ENCODE measurements at places on chromosomes 6 and 20.

DNA sequence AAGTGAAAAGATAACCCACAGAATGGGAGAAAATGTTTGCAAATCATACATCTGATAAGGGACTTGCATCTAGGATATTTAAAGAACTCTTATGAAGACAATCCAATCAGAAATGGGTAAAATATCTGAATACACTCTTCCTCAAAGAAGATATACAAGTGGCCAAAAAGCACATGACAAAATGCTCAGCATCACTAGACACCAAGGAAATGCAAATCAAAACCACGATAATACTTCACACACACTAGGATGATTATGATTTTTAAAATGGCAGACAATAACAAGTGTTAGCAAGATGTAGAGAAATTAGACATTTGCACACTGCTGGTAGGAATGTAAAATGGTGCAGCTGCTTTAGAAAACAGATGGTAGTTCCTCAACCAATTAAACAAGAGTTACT is 34.8 kb upstream of the SIRT5 start:
- no peak for DNase-seq

GRCh38 chr20:49603209-49603627 is 35.3 kb upstream of the PTGIS start:
- no peak for DNase-seq

DNA sequence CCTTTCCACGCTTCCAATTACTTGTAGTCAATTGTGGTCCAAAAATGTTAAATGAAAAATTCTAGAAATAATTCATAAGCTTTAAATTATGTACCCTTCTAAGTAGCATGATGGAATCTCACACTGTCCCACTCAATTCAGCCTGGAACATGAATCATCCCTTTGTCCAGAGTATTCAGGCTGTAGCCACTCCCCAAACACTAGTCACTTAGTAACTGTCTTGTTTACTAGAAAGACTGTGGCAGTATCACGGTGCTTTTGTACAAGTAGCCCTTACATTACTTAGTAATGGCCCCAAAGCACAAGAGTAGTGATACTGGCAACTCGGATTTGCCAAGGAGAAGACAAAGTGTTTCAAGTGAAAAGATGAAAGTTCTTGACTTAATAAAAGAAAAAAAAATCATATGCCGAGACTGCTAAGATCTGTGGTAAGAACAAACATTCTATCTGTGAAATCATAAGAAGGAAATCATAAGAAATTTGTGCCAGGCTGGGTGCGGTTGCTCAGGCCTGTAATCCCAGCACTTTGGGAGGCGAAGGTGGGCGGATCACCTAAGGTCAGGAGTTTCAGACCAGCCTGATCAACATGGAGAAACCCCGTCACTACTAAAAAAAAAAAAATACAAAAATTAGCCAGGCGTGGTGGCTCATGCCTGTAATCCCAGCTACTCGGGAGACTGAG is 168.5 kb upstream of the SIM1 start:
- no peak for DNase-seq

GRCh38 chr6:106444777-106445507 is 84.4 kb downstream of the CRYBG1 start:
- no peak for DNase-seq

GRCh38 chr6:129696843-129697242 is 13.1 kb downstream of the ARHGAP18 start:
- DNase-seq, result no peak

GRCh38 chr6:85128781-85129180 is 321.1 kb upstream of the NT5E start:
- DNase-seq, result no peak

DNA sequence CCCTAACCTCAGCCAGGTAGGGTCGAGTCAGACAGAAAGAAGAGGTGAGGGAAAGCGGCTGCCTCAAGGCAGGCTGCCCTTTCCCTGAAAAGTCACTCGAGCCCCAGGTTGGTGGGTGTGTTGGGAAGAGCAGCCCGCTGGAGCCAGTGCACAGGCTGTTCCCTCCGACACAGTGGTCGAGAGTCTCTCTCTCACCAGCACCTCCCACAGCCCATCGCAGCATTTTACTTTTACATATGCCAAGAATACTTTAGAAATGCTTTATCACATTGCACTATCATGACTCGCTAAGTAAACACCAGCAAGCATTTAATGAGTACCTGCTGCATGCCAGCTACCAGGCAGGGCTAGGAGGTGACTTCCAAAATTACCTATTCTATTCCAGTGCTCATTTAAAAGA is 1.7 kb downstream of the PRPH2 start:
- no peak for DNase-seq

- DNase-seq, result no peak
Measured at GRCh38 chr20:37880726-37881591, 22.0 kb upstream of the VSTM2L start.

- DNase-seq, result no peak
Measured at GRCh38 chr6:506920-507622, 115.5 kb downstream of the IRF4 start.

DNA sequence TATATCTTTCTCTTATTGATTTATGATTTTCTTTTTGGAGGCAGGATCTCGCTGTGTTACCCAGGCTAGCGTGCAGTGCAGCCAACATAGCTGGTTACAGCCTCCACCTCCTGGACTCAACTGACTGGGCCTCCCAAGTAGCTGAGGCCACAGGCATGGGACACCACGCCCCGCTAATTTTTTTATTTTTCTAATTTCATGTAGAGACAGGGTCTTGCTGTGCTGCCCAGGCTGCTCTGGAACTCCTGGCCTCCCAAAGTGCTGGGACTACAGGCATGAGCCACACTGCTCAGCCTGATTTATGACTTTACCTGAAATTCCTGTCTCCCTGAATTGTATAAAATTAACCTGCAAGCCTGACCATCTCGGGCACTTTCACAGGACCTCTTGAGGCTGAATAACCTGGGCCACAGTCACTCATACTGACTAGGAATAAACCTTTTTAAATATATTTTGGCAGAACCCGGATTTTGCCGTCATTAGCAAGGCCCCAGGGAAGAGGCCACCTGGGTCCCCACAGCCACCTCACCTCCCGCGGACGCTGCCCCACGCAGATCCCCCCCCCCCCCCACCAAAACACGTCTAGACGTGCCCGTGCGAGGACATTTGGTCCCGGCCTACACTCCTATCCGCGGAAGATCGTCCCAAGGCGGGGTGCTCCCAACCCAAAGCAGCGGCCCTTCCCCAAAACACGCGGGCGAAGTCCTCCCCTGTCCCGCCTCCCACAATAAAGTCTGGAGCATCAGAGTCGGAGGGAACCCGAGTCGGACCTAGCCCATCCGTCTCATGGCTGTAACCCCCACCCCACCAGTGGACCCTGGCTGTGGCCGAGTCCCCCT is 902 bp downstream of the ZNF337 start:
- DNase-seq, result no peak

DNA sequence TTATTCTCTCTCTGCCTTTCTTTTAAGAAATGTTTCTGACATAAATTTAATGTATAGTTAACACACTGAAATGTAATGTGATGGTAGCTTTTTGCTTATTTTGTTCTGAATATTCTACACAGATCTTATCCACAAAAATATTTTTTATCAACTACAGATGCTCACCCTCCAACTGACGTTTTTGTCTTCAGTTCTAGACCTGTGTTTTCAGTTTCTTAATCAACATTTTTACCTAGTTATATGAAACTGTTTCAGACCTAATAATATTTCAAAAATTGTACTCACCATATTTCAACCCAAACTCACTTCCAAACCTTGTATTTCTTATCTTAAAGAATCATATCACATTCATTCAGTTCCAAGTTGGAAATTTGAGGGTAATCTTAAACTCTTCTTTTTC is 452.8 kb downstream of the RFPL4B start:
- DNase-seq, result no peak

DNA sequence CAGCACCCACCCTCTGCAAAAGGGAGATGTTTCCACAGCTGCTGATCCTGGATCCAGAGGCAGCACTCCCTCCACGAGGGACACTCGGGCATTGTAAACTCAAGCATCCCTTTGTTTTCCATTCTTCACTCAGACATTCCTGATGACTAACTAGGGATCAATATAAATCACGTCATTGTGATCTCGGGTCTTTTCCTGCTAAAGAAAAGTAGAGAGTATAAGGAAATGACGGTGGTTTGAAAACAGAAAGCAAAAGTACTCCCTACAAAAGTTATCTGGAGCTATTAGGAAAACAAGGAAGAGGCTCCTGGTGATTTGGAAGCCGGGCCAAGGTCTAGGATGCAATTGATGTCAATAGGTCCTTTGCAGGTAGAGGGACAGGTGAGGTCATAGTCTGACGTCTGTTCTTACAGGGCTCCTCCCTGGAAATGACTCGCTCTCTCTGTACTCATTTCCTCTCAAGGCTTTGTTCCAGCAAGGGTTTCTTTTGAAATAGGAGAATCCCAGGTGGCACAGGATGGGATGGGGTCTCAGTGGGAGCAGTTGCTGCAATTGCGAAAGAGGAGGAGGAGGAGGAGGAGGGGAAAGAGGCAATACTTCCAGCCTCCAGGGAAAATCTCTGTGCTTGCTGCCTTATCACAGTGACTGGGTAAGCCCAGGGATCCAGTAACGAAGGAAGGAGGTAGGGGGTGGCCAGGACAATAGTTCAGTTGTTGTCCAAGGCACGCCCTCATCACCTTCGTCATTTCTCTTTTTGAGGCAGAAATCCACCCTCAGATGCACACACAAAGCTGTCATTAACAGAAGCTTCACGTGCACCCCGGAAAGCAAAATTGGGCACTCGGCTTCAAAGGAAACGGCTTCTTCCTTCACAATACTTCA is 222.8 kb downstream of the LY86 start:
- no peak for DNase-seq

GRCh38 chr6:31345026-31345730 is 11.8 kb downstream of the HLA-B start:
- DNase-seq, result no peak

- no peak for DNase-seq
Measured at GRCh38 chr6:56732517-56732916, 89.8 kb upstream of the DST start.

DNA sequence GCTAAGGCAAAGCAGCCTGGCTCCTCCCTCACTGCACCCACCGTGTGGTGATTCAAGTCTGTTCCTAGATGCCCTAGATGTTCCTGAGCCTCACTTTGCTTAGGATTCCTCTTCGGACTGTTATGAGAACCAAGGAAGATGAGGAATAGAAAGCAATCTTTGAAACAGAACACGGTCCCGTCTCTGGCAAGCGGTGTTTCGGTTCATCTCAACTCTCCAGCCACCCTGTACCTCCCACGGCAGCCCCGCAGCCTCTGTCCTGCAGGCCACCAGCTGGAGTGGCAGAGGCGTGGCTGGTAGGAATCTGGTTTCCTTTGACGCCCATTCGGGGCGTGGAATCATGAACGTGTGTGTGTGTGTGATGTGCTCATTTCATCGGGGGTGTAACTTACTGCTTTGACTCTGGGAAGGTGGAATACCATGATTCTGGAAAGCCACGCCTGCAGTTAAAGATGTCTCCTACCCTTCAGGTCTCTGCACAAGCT is 21.3 kb downstream of the PDE10A start:
- no peak for DNase-seq

GRCh38 chr6:20998748-20999448 is 464.6 kb downstream of the CDKAL1 start:
- no peak for DNase-seq

- DNase-seq, result no peak
Measured at GRCh38 chr6:28135393-28135792, 6.3 kb upstream of the ZKSCAN8 start.

Measured in stimulated activated CD4-positive, alpha-beta T cell treated with anti-CD3 and anti-CD28 coated beads, Interleukin-4, amount 100 ng/mL, for 1 hour (primary cell).